ENCODE measurements at places on chromosomes 5 and 9.

GRCh38 chr9:130869250-130869649 lies 27.4 kb downstream of the QRFP start:
- no peak for DNase-seq

DNA sequence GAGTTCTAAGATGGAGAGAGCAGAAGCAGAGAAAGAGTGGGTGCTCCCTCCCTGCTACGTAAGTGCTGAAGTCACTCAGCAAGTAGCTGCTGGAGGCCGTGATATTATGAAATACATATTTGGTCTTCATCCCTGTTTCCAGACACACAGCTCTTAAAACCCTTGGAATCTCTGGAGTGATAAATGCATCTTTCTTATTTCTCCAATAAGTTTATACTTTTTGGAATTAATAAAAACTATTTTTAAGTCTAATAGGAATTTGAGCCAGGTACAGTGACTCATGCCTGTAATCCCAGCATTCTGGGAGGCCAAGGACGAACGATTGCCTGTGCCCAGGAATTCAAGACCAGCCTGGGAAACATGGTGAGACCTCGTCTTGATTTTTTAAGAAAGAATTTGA lies 60.6 kb downstream of the AUH start:
- no peak for DNase-seq

DNA sequence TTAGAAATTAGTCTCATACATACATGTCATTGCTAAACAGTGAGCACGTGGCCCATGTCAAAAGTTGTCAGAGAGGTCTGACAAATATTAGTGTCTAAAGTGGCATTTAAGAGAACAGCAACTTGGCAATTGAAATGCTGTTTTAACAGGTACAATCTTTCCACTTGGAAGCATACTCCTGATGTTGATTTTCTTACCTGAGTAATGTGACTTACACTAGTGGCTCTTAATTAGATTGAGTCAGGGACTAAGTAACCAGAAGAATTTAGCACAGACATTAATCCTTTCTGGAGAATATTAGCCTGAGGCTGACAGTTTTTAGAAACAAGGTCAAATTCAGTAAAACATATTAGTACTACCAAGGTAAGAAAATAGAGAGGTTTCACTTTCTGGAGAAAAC lies 357.0 kb upstream of the ZNF608 start:
- DNase-seq, result no peak

DNA sequence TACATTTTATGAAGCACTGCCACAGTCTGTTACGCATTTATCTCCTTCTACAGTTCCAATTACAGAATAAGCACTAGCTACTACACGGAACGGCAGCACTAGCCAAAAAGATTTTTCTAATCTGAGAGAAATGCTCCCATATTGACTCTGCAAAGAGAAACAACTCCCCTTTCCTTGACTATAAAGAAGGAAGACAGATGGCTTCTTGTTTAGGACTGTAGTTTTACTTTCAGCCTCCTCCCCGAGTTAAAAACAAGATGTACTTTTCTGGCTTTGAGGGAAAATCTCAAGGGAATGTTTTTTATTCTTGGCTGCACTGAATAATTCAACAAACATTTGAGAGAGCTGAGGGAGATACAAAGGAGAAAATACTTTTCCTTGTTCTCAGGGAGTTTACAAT lies 1.9 kb upstream of the SLC44A1 start:
- no peak for DNase-seq

DNA sequence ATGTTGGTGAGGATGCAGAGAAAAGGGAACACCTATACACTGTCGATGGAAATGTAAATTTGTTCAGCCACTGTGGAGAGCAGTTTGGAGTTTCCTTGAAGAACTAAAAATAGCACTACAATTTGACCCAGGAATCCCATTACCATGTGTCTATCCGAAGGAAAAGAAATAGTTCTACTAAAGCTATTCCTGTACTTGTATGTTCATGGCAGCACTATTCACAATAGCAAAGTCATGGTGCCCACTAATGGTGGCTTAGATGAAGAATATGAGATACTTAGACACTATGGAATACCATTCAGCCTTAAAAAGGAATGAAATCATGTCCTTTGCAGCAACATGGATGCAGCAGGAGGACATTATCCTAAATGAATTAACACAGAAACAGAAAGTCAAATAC lies 50.2 kb upstream of the CAST start:
- no peak for DNase-seq

- DNase-seq, result no peak
Measured at GRCh38 chr5:127306647-127307046, 16.1 kb downstream of the MEGF10 start.

GRCh38 chr9:105385381-105385985 lies 62.4 kb upstream of the FSD1L start:
- no peak for DNase-seq

DNA sequence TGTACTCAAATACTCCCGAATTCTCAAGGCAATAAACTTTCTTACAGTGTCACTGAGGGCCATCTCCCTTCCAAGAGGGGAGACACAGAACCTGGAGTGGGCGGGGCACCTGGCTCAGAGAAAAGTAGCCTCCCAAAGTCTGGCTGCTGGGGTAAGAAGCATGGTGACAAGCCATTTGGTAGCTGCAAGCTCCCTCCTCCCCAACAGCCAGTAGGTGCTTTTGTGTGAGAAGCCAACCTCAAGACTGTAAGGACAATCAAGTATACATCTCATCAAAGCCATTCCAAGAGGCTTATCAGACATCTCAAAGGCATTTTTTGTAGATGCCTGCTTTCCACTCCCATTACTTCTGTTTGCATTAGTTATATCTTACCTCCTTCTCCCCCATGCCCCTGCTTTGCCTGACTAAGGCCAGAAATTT lies 1.4 kb downstream of the DAB2 start:
- DNase-seq, result peak; percentile 15

GRCh38 chr5:4976902-4977301 lies 163.2 kb upstream of the ADAMTS16 start:
- DNase-seq, result no peak

DNA sequence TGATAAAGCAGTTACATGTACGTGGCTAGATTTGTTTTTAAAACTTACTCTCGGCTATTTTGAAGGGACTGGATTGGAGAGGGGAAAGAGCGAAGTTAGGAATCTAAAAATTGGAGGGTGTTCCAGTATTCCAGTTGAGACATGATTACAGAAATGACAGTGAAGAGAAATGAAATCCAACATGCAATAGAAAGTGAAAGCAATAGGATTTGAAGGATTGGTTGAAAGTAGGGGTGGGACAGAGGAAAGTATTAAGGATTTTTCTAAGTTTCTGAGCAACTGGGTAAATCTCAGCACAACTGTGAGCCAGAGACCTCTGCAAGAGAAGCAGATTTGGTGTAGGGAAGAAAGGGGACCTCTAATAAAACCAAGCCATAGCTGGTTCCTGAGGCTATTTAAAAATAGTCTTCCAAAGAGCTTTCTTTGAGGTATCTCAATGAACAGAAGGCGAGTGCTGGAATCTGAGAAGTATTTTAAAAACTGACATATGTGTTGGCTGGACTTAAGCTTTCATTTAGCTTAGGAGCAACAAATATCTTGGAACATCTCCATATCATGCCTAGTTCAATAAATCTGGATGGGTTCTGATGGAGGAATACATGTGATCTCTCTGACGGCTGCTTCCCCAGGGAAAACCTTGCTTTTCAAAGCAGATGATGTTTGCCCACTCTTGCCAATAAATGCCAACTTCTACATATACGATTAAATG lies 110.4 kb upstream of the IFNK start:
- no peak for DNase-seq

GRCh38 chr9:85676790-85677189 lies 65.0 kb downstream of the AGTPBP1 start:
- no peak for DNase-seq

- DNase-seq, result no peak
Measured at GRCh38 chr5:176818391-176819098, 8.2 kb downstream of the UNC5A start.

Measured in WTC11 (cell line).